ENCODE measurements at places on chromosomes 11 and 22. TPM values are rescaled to one million over a fixed set of nuclear protein-coding genes. Genes with fewer than 3 reads are reported as not detected.

DNA sequence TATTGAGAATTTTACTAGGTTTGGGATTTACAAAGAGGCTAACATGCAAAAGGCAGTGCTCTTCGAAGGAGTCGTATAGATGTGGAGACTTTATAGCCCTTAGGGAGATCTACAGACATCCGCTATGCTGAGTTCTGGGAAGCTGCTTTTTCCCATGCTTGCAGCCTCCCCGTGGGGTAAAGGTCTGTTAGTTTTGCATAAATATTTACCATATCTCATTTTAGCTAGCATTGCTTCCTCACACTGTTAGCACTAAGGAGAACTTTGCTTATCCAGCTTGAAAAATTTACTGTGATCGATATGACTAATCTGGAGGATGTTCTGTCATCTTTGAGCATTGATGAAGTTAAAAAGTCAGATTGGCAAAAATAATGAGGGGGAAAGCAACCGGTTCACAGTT is 18.6 kb downstream of the ARHGEF12 start:
- no peak overlapping the region for H3K4me3 ChIP-seq
- no peak for DNase-seq
- H3K36me3 ChIP-seq = no peaks in the 10 kb centered on the region
- H3K27me3 ChIP-seq = no peaks in the 10 kb centered on the region
- H3K4me1 ChIP-seq = peaks cover 5% of the 10 kb centered on the region

DNA sequence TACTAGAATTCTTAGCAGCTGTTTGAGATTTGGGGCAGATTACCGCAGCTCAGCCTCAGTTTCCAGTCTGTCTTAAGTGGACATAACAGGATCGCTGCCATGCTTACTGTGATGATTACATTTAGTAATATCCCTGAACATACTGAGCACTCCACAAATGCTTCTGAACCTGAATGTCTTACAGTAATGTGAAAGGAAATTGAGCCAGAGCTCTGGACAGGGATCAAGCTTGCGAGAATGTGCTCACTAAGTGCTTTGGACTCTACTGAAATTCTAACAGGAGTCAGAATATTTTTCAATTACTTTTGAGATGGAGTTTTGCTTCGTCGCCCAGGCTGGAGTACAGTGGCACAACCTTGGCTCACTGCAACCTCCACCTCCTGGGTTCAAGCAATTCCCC is 118.6 kb upstream of the RASSF10 start:
- H3K36me3 ChIP-seq = peaks cover 48% of the 10 kb centered on the region
- peak overlapping the region; percentile 18 for H3K27ac ChIP-seq
- H3K4me3 ChIP-seq = no peak overlapping the region
- no peaks in the 10 kb centered on the region for H3K27me3 ChIP-seq
- peaks cover 30% of the 10 kb centered on the region for H3K4me1 ChIP-seq

- H3K27me3 ChIP-seq = no peaks in the 10 kb centered on the region
- no peak overlapping the region for H3K4me3 ChIP-seq
- H3K4me1 ChIP-seq = no peaks in the 10 kb centered on the region
- H3K27ac ChIP-seq = no peak overlapping the region
Measured at GRCh38 chr11:9625162-9625561, 38.7 kb upstream of the SWAP70 start.

DNA sequence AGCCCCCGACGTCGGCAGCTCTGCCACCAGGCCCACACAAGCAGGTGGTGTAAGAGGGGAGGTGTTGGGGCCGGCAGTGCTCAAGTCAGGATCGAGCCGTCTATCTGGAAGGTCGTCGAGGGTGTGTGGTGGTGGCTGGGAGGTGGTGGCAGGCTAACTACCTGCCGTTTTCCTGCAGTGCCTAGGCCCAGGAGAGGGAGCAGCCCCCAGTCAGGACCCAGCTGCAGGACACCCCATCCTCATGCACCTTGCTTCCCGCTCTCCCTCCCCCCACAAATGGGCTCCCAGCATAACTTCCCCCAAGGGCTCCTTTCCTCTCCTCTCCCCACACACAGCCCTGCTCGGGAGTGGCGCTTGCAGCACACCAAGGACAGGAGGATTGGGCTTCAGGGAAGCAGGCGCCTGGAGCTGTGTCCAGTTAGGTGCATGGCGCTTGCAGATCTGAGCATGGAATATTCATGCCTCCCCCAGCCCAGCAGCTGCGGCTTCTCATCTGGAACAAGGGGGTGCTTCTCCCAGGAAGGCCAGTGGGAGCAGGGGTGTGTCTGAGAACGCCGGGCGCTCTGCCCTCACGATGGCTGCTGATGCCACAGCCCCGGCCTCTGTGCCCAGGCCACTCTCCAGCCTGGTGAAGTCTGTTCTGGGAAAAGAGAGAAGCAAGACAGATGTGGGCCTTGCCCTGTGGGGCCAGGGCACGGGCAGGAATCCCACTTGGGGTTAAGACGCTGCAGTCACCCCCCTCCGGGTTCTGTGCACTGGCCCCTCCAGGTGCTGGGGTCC is 127.7 kb downstream of the IGLL1 start:
- no peak overlapping the region for H3K27ac ChIP-seq
- no peaks in the 10 kb centered on the region for H3K4me1 ChIP-seq

- H3K27me3 ChIP-seq = no peaks in the 10 kb centered on the region
- H3K27ac ChIP-seq = no peak overlapping the region
- no peaks in the 10 kb centered on the region for H3K36me3 ChIP-seq
- no peak for DNase-seq
- H3K4me1 ChIP-seq = no peaks in the 10 kb centered on the region
Measured at GRCh38 chr11:104672897-104673296, 225.4 kb downstream of the CASP12 start.

DNA sequence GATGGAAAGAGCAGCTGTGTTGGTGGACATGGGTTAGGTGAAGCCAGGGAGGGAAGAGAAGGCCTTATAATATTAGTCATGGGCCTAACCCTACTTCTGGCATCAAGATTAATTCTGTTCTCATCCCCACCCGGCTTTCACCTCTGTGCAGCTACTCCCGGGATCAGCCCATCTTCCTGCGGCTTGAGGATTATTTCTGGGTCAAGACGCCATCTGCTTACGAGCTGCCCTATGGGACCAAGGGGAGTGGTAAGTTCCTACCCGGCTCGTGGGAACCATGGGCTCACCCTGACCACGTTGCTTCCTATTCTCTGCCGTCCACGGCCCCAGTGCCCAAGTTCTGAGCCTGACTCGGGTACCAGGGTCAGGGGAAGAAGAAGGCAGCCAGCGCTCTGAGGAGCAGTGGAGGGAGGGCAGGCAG is 51.6 kb downstream of the ST3GAL4 start:
- no peak overlapping the region for H3K4me3 ChIP-seq
- H3K27me3 ChIP-seq = no peaks in the 10 kb centered on the region
- no peaks in the 10 kb centered on the region for H3K4me1 ChIP-seq
- H3K27ac ChIP-seq = no peak overlapping the region
- DNase-seq = no peak

CATSPERZ gene
- 0.29 TPM for total RNA-seq

DNA sequence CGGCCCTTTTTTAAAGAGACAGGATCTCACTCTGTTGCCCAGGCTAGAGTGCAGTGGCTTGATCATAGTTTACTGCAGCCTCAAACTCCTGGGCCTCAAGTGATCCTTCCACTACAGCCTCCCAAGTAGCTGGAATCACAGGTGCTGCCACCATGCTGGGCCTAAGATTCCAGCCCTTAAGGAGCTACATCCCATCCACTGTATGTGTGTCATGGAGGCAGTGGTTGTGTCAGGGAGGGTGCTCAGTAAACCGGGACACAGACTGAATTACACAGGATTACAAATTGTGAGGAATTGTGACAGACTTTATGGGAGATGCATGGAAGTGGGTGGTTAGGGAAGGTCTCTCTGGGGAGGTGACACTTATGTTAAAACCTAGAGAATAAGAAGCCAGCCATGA is 2.1 kb upstream of the PPIL2 start:
- H3K4me3 ChIP-seq = no peak overlapping the region
- no peaks in the 10 kb centered on the region for H3K36me3 ChIP-seq
- peaks cover 4% of the 10 kb centered on the region for H3K4me1 ChIP-seq
- peak; percentile 53 for DNase-seq

SLC35E4 gene
- total RNA-seq = 13.0 TPM

OR52I1 gene
- not detected for total RNA-seq

DNA sequence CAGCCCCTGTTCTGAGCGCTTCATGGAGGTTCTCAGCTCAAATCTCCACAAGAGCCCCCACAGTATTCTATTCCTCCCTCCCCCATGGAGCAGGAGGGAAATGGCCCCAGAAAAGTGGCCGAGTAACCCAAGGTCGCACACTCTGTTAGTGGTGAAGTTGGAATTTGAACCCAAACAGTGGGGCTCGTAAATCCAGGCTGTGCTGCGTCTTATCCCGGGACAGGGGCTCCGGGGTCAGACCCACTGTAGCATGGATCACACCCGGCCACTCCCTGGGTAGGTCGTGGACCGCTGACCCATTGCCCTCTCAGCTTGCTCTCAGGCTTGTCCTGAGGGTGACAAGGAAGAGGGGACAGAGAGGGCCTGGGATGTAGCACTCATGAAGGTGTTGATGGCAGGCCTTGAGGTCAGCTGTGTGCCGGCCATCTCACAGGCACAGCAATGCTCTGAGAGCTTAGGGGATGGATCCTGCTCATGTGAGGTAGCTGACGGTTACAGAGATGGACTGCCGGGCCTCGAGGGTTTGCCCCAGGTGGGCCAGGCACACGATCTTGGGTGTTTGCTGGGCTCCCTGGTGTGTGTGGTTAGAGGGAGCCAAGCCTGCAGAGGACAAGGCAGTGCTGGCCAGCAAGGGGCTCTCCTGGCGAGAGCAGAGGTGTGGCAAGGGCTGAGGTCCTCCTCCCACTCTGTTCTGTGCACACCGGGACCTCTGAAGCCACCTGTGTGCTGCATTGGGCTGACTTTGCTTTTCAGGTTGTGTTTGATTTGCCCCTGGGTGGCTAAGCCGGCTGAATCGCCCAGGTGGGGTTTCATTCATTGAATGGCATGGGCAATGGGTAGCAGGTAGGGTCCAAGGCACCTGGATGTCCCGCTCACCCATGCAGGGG is 2.3 kb upstream of the FGF19 start:
- peaks cover 74% of the 10 kb centered on the region for H3K27me3 ChIP-seq
- no peak overlapping the region for H3K27ac ChIP-seq
- peak; percentile 69 for DNase-seq
- no peak overlapping the region for H3K4me3 ChIP-seq
- no peaks in the 10 kb centered on the region for H3K36me3 ChIP-seq

- peaks cover 52% of the 10 kb centered on the region for H3K36me3 ChIP-seq
- no peaks in the 10 kb centered on the region for H3K27me3 ChIP-seq
- DNase-seq = no peak
- no peak overlapping the region for H3K4me3 ChIP-seq
- no peak overlapping the region for H3K27ac ChIP-seq
Measured at GRCh38 chr22:41178425-41178975, 26.6 kb upstream of the L3MBTL2 start.

DNA sequence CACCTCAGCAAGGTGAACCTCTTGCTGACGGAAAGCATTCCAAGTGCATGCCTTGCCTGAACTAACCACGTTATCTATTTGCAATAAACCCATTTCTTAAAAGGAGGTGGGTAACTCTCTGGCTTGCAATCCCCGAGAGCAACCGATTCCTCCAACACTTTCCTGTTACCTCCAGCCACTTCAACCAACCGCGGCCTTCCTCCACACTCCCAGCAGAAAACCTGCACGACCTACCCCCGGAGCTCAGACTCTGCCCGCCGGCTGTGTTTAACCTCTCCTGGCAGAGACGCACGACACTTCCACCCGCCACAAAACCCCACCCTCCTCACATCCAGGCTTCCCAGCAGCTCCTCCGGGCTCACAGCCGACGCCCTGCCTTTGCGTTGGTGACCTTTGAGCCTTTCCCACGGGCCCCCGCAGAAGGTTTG is 708 bp downstream of the SCO2 start:
- no peaks in the 10 kb centered on the region for H3K27me3 ChIP-seq
- no peak for DNase-seq
- peak overlapping the region; percentile 78 for H3K27ac ChIP-seq
- H3K4me1 ChIP-seq = peaks cover 13% of the 10 kb centered on the region

- H3K27ac ChIP-seq = no peak overlapping the region
- H3K27me3 ChIP-seq = no peaks in the 10 kb centered on the region
- DNase-seq = no peak
Measured at GRCh38 chr22:32862083-32862482, 60.6 kb downstream of the TIMP3 start.

DNA sequence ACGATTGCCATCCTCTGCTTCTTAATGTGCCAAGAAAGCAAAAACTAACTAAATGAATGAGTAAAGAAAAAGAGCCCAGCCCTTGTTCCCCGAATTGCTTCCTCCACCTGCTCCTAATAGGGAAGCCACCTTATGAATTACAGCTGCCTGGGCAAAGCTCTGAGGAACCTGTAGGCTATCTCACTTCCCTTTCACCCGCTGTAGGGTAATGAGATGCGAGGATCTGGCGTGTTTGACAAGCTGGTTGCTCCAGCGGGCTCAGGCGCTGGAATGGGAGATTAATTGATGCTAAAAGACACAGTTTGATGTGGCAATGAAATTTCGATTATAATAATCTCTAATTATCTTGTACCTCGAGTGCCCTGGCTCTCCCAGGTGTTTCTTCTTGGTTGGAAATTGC is 256.4 kb downstream of the NTM start:
- no peaks in the 10 kb centered on the region for H3K36me3 ChIP-seq
- no peak overlapping the region for H3K27ac ChIP-seq
- H3K4me1 ChIP-seq = peaks cover 10% of the 10 kb centered on the region

DNA sequence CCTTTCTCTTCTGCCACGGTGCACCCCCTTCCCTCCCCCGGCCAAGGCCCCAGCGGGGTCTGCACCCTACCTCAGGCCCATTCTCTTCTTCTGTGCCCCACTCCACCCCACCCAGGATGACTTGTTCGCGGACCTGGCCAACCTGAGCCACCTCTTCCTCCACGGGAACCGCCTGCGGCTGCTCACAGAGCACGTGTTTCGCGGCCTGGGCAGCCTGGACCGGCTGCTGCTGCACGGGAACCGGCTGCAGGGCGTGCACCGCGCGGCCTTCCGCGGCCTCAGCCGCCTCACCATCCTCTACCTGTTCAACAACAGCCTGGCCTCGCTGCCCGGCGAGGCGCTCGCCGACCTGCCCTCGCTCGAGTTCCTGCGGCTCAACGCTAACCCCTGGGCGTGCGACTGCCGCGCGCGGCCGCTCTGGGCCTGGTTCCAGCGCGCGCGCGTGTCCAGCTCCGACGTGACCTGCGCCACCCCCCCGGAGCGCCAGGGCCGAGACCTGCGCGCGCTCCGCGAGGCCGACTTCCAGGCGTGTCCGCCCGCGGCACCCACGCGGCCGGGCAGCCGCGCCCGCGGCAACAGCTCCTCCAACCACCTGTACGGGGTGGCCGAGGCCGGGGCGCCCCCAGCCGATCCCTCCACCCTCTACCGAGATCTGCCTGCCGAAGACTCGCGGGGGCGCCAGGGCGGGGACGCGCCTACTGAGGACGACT is 15.9 kb downstream of the RTN4RL2 start:
- no peaks in the 10 kb centered on the region for H3K36me3 ChIP-seq
- peak; percentile 91 for DNase-seq

- H3K27ac ChIP-seq = peak overlapping the region; percentile 95
- H3K27me3 ChIP-seq = no peaks in the 10 kb centered on the region
- peaks cover 7% of the 10 kb centered on the region for H3K36me3 ChIP-seq
Measured at GRCh38 chr11:75558939-75559843, 2.9 kb upstream of the SERPINH1 start.

DNA sequence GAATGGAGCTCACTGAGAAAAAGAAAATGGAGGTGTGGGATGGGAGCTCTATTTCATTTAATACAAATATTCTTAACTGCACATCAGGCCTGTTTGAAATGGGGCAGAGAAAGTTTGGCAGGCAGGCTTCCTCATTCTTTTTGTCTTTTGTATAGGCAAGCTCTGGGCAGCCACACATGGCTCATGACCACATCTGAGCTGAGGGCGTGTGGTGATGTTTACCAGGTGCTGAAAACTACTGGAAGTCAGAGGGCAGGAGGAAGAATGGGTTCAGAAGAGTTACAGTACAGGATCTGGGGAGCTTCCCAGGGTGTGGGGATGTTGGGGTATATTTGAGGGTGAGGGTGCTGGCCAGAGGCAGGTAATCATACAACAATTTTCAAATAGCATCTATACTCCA is 66.3 kb upstream of the NAV2 start:
- no peak overlapping the region for H3K4me3 ChIP-seq
- no peak for DNase-seq
- peaks cover 16% of the 10 kb centered on the region for H3K4me1 ChIP-seq

Data from osteoblast (primary cell).